ENCODE measurements at places on chromosomes 11 and 22. TPM values are rescaled to one million over a fixed set of nuclear protein-coding genes. Genes with fewer than 3 reads are reported as not detected.

DNA sequence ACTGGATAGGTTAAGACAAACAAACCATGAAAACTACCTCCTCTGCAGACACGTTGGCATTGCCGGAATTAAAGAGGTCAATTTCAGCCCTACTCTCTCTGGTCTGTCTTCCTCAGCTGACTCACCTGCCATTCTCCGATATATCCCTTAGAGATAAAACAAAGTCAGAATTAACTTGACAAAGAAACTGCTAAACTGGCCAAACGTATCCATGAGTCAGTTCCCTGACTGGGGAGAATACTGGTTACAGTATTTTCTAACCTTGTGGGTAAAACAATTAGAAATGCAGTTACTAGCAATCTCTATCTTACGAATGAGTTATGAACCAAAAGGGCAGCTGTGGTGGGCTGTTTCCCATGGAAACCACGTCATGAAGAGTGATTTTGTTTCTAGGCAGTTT, 96.2 kb downstream of the RDX start:
- peak; percentile 51 for DNase-seq

DNA sequence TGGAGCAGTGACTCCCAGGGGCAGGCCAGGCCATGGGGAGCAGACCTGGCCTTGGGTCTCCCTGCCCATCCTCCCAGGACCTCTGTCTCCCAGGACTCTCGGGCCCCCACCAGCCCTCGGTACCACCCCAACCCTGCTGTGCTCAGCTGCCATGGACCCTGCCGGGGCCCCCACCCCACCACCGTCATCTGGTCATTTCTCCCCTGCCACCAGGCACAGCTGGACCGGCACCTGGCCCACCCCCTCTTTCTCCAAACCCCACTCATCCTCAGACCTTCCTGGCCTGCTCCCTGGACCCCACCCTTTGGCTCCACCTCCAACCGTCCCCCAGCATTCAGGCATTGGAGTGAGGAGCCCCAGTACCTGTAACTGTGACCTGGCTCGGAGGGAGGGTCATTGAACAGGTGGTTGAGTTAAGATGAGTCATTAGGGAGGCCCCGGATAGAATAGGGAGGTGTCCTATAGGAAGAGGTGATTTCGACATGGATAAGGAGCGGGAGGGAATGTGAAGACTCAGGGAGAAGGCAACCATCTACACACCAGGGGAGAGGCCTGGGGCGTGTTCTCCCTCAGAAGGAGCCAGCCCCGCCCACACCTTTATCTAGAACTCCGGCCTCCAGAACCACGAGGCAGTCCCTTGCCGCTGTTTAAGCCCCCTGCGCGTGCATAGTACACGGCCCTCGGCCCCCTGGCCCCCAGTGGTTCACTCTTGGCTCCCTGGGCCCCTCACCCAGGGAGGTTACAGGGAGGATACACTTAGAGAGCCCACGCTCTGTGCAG, 1395.9 kb downstream of the BRD1 start:
- no peak for DNase-seq

GRCh38 chr11:77196961-77197360, 68.9 kb downstream of the MYO7A start:
- no peak for DNase-seq

The MS4A15 gene
- not detected for polyA plus RNA-seq

DNA sequence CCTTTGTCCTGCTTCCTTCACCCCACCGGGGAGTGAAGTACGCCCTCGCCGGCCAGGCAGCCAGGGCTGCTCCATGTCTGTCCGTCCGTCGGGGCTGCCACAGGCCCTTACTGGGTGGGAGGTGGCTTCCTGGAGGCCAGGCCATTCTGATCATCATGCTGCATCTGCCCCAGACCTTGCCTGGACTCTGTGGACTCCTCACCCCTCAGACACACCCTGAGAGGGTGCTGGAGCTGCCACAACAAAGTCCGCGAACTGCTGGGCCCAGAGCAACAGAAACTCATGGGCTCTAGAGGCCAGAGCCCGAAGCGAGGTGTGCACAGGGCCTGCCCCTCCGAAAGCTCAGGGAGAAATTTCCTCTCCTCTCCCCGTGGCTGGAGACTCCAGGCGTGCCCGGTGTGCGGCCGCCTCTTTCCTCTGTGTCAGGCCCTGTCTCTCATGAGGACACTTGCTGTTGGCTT, 124.2 kb downstream of the KCNQ1OT1 start:
- no peak for DNase-seq

The CEND1 gene
- polyA plus RNA-seq = 0.25 TPM

GRCh38 chr11:69924308-69925161, 105.3 kb upstream of the FGF3 start:
- DNase-seq = no peak

GRCh38 chr22:28903729-28904128, 20.4 kb downstream of the ZNRF3 start:
- peak; percentile 30 for DNase-seq

GRCh38 chr11:125141686-125142535, 22.6 kb upstream of the PKNOX2 start:
- DNase-seq = peak; percentile 35

The MS4A4E gene
- not detected for polyA plus RNA-seq

DNA sequence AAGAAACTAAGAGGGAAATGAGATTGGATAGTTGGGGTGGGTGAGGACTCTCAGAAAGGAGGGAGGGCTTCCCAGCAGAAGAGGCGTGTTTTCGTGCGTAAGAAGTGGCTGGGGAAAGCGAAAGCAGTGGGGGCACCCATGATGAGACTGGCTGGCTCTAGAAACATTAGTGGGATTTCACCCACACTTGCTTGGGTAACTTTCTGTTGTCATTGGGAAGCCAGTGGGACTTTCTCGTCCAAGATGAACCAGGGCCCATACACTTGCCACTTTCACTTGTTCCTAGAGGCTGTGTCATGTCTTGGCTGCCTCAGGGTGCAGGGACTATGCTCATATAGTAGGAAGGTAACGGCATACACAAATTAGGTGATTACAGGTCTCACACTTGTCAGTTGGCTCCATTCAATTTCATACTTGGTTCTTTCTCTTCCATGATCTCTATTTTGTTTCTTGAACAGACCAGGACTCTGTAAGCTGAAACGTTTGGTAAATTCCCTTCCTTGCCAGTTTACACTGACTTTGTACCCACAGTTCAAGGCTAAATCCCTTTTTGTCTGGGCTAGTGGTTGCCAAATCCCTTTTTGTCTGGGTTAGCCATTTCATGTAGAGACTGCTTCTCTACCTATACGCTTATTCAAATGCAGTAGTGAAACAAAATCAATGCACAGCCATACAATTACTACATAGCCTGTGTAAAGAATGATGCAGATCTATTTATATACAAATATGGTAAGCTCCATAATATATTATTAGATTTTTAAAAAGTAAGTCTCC, 42.0 kb upstream of the CXCR5 start:
- DNase-seq = no peak

GRCh38 chr11:61706452-61707400, 26.5 kb downstream of the DAGLA start:
- no peak for DNase-seq

The FIBIN gene
- 14.9 TPM for polyA plus RNA-seq

GRCh38 chr11:86184728-86185380, 59.7 kb upstream of the EED start:
- DNase-seq = no peak

DNA sequence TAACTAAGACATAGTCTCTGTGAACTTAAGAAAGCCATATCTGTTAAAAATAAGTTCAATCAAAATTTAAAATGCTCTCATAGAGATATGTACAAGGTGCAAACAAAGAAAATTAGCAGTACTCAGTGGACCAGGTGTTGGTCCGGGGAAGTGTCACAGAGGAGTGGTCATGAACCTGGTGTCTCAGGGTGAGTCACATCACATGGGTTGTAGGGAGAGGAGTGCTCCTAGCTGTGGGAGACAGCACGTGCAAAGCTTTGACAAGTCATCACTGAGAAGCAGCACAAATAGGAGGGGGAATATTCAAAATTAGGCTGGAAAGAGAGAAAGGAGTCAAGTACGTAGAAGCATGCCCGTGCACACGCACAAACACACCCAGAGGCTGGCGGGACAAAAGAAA, 438.1 kb downstream of the NTM start:
- no peak for DNase-seq

The MAPK11 gene
- 2.6 TPM for polyA plus RNA-seq

The IFITM2 gene
- 714 TPM for polyA plus RNA-seq

GRCh38 chr11:120527111-120527761, 15.7 kb downstream of the GRIK4 start:
- peak; percentile 64 for DNase-seq
